ENCODE measurements at places on chromosomes 3 and 15.

DNA sequence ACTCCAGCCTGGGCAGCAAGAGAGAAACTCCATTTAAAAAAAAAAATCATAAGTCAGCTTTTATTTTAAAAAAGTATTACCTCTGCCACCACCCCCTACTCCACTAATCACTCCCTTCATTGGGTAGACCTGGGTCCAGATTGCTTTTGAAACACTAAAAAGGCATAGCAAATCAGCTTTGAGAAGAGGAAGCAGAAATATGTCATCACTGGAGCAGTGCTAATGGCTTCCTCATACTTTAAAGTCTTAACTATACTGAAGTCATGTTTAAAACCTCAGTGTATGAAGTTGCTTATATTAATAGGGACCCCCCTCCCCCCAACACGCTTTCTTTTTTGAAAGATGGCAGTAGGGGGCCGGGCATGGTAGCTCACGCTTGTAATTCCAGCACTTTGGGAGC, 1.0 kb upstream of the HTR3D start:
- DNase-seq, result no peak

- DNase-seq, result no peak
Observed at GRCh38 chr3:41000471-41000870, 198.8 kb upstream of the CTNNB1 start.

GRCh38 chr15:25250011-25250596, 188.7 kb downstream of the UBE3A start:
- no peak for DNase-seq

- no peak for DNase-seq
Observed at GRCh38 chr3:134249296-134249841, 1.3 kb downstream of the RYK start.

GRCh38 chr3:159829539-159830227, 159.0 kb upstream of the IL12A start:
- DNase-seq, result no peak

DNA sequence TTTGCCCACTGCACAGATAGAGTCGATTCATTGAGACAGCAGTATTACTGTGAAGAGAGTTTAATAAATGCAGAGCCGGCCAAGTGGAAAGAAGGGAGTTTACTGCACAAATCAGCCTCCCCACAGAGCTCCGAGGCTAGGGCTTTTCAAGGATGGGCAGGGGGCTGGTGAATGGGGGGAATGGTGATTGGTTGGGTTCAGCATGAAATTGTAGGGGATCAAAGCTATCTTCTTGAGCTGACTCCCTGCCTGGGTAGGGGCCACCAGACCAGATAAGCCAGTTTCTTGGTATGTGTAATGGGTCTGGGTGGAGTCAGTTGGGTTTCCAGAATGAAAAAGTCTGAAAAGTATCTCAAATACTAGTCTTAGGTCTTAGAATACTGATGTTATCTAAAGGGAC, 66.6 kb downstream of the SYNPR start:
- no peak for DNase-seq

Measured in stimulated activated CD8-positive, alpha-beta memory T cell treated with anti-CD3 and anti-CD28 coated beads, Interleukin-7, amount 100 ng/mL, for 48 hours (primary cell).